A549 (cell line): ENCODE measurements at places on chromosomes 13 and 19. TPM values are rescaled to one million over a fixed set of nuclear protein-coding genes. Genes with fewer than 3 reads are reported as not detected.

The RCBTB1 gene
- polyA plus RNA-seq = 10.2 to 11.9 TPM (median 10.6 TPM) in 3 replicates

The CDX2 gene
- polyA plus RNA-seq = 0.19 to 0.34 TPM (median 0.20 TPM) in 3 replicates

The SCN1B gene
- 10.3 to 11.4 TPM (median 11.3 TPM) in 3 replicates for polyA plus RNA-seq

The KLK14 gene
- 0.22 to 0.44 TPM in 2 of 3 replicates, not detected in the other for polyA plus RNA-seq

The ZNF665 gene
- not detected in 3 replicates for polyA plus RNA-seq

The NCR1 gene
- polyA plus RNA-seq = not detected in 3 replicates

The CRB3 gene
- 4.2 to 5.7 TPM (median 4.5 TPM) in 3 replicates for polyA plus RNA-seq
